ENCODE measurements at places on chromosomes 7 and 10. TPM values are rescaled to one million over a fixed set of nuclear protein-coding genes. Genes with fewer than 3 reads are reported as not detected.
A peak's percentile ranks its signal among the peaks of the same experiment; 100 is the strongest.

Gene DRGX
- total RNA-seq = not detected

Gene CFAP69
- 10.4 TPM for total RNA-seq

DNA sequence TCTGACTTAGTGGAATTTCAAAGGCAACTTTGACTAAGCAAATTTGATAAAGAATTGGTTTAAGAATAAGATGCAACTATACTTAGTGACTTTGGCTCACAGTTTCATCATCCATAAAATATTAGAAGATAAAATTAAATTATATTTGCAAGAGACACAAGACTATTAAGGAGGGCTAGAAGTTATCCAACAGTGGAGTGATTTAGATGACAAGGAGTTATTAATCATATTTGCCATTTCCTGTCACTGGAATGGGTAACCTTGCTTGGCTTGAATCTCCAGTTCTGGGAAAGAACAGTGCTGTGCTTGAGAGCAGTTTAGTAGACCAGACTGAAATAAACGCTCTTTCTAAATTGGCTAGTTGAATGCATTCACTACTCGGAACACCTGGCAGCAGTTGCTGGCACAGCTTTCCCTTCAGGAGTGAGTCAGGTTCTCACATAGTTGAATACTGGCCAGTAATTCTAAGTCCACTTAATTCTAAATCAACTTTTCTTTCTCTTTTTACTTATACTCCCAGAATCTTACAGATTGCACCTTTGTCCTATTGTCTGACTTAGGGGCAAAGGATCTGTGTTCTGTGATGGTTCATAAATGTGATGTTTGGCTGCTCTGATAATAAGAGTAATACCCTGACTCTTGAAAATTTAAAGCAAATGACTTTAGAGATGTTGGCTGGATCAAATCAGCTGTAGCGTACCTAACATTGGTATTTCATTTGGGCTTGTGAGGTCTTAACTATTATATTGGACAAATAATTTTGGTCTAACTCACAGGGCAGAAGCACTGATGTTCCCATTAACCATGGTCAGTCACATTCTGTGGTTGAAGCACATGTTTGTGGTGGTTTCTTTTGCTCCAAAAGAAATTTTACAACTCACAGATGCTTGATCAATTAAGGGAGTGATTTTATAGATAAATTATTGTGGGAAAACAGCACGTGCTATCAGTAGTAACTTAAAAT lies 16.6 kb downstream of the STMP1 start:
- no peak for DNase-seq

DNA sequence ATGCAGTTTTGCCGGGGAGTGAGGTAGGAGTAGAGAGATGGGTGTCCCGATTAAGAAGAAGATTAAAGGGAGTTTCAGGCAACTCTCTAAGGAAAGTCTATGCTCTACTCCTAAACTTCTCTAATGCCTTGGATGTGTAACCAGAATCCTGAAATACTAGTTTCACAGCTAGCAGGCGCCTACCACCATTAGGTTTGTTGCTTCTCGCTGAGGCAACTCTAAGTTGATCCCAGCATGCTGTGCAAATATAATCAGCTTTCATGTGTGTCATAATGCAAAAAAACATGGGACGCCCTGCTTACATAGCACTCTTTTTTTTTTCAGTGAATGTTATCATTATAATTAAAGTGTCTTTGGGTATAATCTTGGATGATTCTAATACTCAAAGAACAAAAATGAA lies 50.4 kb upstream of the FAM3C start:
- no peak for DNase-seq

Gene PNLIP
- 1.5 TPM for total RNA-seq

- no peak for DNase-seq
Measured at GRCh38 chr7:106658316-106659165, 2.4 kb downstream of the CCDC71L start.

- no peak for DNase-seq
Measured at GRCh38 chr7:114819616-114820362, 102.1 kb upstream of the MDFIC start.

Gene HILPDA
- 31.1 TPM for total RNA-seq

- DNase-seq = no peak
Measured at GRCh38 chr7:132779164-132779563, 202.9 kb upstream of the PLXNA4 start.

Gene KLLN
- total RNA-seq = 2.2 TPM

GRCh38 chr7:104264285-104264684 lies 56.5 kb upstream of the ORC5 start:
- DNase-seq = no peak

Gene MMD2
- not detected for total RNA-seq

- no peak for DNase-seq
Measured at GRCh38 chr10:132105302-132105995, 39.7 kb downstream of the JAKMIP3 start.

GRCh38 chr7:16945372-16945771 lies 63.6 kb upstream of the AGR3 start:
- no peak for DNase-seq

- DNase-seq = no peak
Measured at GRCh38 chr10:72375585-72375984, 20.9 kb upstream of the DNAJB12 start.

DNA sequence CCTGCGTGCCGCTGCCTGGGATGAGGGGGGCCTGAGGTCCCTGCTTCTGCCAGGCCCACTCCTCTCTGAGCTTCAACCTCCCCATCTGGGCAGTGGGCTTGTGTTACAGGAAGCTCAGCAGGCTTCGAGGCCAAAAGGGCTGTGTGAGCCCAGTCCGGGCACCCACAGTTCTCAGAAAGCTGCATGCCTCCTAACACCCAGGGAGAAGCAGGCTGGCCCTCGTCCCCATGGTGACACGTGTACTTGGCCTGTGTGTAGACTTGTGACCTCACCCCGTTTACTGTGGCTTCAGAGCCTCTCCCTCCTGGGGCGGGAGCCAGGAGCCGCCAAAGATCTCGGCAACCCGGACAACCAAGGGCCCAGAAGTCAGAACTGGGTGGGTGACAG lies 2.2 kb upstream of the GRIFIN start:
- DNase-seq = no peak

GRCh38 chr10:29409241-29410054 lies 120.6 kb downstream of the LYZL1 start:
- DNase-seq = peak; percentile 93

GRCh38 chr10:118551535-118552100 lies 43.8 kb downstream of the PRLHR start:
- DNase-seq = no peak

DNA sequence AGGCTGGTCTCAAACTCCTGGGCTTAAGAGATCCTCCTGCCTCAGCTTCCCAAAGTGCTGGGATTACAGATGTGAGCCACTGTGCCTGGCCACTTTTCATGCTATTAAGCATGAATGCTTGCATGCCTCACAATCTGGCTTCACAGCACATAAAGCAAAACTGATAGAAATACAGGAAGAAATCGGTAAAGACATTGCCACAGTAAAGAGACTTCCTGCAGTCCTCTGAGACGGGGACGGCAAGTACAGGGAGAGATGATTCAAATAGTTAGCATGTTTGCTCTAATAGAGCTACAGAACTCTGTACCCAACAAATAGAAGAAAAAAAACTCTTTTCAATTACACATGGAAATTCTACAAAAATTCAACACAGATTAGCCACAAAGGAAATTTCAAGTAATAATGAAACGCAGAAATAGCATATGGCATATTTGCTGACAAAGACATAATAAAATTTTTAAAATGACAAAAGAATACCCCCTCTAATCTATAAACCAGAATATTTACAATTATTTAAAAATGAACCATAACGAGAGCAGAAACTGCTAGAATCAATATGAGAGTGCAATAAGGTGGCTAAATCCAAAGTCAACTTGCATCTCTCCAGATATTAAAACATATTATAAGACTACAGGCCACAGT lies 32.3 kb downstream of the CARD11 start:
- no peak for DNase-seq

DNA sequence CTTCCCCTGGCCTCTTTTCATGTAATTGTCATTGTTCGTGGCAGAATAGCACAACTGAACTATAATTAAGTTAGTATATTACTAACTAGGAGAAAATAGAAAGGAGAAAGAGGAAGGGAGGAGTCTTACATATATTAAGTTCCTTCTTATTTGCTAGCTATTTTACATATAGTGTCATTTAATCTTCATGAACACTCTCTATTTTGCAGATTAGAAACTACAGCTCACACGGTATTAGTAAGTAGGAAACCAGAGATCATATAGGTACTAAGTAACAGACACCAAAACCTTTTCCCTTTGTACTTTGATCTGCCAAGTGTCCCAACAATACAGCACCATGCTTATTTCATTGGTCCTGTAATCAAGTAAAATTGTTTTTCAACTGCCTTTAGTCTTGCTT lies 202.4 kb upstream of the HPS1 start:
- DNase-seq = no peak

Gene GHRHR
- total RNA-seq = not detected

DNA sequence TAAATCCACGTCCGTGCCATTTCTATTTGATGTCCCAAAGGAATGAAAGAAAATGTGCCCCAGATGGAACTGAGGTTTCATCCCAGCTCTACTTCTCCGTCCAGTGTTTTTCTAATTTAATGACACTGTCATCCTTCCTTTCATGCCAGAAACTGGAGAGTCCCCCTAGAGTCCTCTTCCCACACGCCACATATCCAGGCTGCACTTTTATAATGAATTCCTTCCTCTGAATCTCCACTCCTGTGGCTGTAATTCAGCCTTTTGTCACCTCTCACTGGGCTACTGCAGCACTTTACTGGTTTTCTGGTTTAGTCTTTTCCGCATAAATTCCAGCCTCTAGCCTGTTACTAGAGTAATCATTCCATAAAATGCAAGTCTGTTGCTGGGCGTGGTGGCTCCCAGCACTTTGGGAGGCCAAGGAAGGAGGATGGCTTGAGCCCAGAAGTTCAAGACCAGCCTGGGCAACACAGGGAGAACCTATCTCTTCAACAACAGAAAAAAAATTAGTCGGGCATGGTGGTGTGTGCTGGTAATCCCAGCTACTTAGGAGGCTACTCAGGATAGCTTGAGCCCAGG lies 142.6 kb upstream of the RHEB start:
- DNase-seq = no peak

GRCh38 chr7:80277434-80278427 lies 143.1 kb downstream of the GNAI1 start:
- no peak for DNase-seq

- DNase-seq = no peak
Measured at GRCh38 chr7:93955304-93955703, 33.8 kb downstream of the GNG11 start.

Gene HMX2
- total RNA-seq = not detected

Gene SLC16A12
- 0.22 TPM for total RNA-seq

Gene AP4M1
- 7.5 TPM for total RNA-seq

DNA sequence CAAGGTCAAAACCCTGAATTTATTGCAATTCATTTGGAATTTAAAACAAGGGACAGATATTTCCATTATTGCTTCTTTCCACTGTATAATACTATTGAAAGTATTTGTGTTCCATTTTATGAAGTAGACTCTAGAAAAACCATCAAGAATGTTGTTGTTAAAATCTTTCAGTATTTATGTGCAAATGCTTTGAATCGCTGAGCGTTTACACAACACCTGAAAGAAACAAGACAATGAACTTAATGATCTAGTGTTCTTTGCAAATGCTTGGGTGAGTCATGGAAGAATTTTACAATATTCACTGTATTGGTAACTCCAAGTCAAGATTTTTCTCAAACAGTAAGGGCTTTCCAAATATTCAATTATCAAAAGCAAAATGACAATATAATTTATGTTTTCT lies 97.1 kb downstream of the VIPR2 start:
- DNase-seq = no peak

DNA sequence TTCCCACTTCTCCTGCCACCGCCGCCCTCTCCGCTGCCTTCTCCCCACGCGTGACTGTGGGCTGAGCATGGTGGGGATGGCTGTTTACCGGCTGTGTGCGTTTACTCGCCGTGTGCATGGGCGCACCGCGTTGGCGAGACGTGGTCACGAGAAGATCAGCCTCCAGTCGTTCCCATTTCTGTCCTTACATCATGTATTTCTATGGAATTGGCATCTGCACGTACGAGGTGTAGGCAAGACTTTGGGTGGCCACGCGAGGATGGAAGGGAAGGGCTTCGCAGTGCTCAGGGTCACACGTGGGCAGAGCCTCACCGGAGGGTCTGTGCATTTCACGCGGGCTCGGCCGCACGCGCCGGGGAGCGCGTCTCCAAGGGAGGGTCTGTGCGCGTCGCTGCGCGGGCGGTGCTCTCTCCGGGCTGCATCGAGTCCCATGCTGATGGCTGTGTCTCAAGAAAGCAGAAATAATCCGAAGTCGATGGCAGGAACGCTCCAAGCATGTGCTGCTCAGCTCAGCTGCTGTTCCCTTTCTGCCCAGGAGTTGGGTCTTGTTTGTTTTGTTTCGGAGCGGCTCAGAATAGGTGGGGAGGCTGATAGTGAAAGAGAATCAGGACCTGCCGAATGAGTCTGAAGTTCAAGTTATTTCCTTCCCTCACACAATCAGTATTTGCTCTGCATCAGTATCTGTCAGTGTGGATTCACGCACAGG lies 973 bp downstream of the CAMK1D start:
- peak; percentile 90 for DNase-seq

Gene PTPRE
- 49.7 TPM for total RNA-seq

Gene FRAT1
- 8.2 TPM for total RNA-seq

Gene TFR2
- 0.29 TPM for total RNA-seq

GRCh38 chr7:139068544-139069399 lies 32.9 kb upstream of the ZC3HAV1L start:
- DNase-seq = no peak

DNA sequence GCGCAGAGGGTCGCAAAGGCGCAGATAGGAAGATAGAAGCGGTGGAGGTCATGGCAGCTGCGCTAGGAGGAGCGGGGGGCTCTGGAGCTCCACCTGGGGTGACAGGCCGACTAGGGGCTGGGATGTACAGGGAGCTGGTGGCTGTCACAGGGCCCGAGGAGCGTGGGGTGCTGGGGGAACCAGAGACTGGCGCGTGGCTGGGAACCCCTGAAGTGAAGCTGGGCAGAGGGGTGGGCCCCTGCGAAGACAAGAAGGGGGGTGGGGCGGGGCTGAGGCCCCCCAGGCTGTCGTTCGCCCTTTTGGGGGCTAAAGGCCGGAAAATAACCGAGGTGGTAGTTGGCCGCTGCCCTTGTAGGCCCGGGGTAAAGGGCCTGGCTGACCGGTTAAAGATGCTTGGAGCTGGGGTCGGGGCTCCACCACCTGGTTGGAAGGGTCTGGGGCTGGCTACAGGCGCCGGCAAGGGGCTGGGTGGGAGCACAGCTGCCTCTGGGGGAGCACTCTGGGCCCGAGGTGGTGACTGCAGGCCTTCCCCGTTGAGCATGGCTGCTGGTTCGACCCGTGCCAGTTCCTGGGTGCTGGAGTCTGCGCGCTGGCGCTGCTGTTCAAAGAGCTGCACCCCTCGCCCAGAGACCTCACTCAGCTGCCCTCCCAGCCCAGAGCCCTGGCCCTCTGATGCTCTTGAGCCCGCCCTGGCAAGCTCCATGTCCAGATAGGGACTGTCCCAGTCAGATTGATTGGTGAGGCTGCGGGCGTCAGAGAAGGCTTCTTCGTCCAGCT lies 6.8 kb upstream of the MYOZ1 start:
- DNase-seq = no peak
